Stimulated activated CD8-positive, alpha-beta memory T cell treated with anti-CD3 and anti-CD28 coated beads, Interleukin-15, amount 100 ng/mL, for 4 hours (primary cell): ENCODE measurements at places on chromosomes 1 and 21.

DNA sequence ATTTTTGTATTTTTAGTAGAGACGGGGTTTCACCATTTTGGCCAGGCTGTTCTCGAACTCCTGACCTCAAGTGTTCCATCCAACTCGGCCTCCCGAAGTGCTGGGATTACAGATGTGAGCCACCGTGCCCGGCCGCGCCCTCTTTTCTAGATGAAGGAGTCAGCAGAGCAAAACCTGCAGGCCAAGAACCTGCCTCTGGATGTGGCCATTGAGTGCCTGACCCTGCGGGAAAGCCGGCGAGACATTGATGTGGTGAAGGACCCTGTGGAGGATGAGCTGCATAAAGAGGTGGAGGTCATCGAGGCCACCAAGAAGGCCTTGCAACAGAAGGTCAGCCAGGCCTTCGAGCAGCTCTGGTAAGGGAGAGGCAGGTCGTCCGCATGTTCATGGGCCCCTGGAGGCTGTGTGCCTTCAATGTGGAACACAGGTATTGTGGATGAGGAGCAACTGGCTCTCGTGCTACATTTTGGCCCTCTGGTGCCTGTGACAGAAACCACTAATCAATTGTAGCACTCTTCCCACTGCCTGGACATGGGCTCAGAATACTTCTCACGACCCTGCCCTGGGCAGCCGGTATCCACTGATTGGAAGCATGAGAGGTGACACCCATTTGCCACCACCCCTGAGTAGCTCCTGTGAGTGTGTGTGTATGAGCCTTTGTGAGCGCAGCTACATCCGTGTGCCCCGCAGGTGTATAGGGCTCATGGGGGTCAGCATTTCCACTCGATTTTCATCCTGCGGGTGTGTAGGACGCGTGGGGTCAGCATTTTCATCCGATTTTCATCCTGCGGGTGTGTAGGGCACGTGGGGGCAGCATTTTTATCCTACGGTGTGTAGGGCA lies 2.0 kb downstream of the TEKT2 start:
- DNase-seq = no peak

DNA sequence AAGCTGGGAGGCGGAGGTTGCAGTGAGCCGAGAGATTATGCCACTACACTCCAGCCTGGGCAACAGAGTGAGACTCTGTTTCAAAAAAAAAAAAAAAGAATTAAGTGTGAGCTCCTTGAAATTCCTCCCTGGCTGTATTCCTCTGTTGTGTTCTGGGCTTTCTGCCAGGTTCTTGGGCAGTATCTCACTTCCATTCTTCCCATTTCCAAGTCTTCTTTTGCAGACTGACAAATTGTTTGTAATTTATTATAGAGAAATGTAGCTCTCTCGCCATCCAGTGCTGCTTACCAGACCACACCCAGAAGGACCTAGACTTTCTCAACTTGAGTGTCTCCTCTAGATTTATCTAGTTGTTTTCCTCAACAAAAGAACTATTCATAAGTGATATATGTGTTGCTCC lies 105.0 kb upstream of the ADGRL2 start:
- DNase-seq = no peak

DNA sequence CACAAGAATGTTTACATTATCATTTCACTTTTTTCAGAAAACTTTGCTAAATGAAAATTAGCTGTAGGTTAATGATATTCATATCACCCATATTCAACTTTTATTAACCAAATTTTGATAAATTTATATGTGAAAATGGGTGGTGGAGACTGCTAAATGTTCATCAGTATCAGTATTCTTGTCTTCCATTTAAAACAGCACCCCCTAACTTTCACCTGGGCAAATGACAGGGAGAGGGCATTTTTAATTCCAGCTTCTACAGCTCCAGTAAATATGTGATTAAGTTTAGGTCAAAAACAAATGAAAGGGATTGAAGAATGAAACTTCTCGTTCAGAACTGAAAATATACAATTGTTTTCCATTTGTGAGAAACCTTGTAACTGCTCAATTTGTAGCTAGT lies 722.2 kb downstream of the KCNT2 start:
- no peak for DNase-seq

DNA sequence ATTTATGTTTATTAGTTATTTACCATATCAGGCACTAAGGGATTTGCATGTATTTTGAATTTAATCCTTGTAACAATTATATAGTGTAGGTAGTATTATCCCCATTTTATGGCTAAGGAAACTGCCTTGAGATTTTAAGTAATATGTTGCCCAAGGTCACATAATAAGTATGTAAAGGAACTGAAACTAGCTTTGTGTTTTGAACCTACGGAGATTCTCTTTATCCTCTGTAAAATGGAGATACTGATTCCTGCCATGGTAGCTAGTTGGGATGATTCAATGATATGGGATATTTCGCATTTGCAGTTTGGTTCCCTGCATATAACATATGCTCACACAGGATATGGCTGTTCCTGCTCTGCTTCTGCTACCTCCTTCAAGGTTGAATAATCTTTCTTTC lies 144.3 kb downstream of the ST6GALNAC3 start:
- DNase-seq = no peak

- DNase-seq = no peak
Observed at GRCh38 chr1:48966583-48966982, 189.9 kb upstream of the BEND5 start.

DNA sequence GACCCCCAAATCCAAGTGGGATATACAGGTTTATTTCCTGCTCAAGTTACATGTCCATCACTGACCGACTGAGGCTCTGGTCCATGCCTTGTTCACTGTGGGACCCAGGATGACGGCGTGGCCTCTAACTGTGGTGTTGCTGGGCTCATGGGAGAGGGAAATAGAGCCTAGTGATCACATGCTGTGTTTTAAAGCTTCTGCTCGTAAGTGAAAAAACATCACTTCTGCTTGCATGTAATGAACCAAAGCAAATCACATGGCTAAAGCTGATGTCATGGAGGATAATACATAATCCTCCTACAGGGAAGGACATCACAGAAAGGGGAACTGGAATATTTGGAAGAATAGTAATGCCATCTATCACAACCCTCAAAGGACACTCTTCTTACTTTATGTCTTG lies 107.6 kb downstream of the FASLG start:
- no peak for DNase-seq

- DNase-seq = no peak
Observed at GRCh38 chr1:244731651-244732050, 78.7 kb downstream of the DESI2 start.

DNA sequence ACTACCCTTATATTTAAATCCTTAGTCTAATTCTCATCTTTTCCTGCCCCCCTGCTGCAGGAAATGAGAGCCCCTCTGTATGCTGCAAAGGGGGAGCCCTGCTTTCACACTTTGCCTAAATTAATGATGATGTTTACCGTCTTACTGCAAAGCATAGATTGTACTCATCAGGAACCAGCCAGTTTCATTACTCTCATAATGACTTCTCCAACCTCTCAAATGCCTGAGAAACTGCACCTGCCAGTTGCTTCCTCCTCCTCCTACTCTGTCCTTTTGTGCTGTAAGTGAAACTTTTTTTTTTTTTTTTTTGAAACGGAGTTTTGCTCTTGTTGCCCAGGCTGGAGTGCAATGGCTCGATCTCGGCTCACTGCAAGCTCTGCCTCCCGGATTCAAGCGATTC lies 101.7 kb downstream of the ADSS2 start:
- no peak for DNase-seq

DNA sequence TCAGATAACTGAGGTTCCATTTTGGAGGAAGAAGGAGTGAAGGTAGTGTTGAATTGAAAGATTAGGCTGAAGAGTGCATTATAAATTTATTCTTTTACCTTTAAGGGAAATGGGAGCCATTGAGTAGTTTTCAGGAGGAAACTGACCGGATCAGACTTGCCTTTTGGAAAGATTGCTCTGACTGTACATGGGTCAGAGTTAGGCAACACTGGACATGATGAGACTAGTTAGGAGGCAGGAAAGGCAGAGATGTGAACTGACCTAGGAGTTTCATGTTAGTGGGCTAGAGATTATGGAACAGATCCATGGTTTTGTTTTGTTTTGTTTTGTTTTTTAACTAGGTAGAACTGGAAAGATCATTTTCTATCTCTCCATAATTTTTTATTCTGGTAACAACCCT lies 78.2 kb downstream of the SNX7 start:
- DNase-seq = no peak

DNA sequence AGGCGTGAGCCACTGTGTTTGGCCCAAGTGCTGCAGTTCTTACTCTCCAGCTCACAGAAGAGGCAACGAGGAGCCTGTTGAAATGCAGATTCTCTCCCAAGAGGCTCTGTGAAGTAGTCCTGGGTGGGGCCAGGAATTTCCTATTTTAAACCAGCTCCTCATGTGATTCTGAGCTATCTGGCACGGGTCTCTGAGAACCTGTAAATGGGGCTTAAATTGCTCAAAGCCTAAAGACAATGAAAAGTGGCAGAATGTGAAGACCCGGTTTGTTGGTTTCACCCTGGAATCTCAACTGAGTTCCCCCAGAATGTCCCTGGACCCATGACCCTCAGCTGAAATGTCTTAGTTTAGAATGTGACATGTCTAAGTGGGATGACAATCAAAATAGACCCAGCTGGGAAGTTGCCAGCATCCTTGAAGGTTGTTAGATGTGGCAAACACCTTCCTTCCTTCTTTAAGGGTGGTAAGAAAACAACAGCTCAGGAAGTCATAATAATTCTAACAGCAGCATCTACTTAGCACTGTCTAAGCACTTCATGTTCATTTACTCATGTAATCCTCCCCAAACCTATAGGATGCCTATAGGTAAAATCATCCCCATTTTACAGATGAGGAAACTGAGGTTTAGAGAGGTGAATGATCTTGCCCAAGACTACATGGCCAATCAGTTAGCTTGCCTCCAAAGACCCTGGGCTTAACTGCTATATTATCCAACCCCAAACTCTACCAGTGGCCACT lies 20.9 kb upstream of the ATP5PO start:
- DNase-seq = no peak

DNA sequence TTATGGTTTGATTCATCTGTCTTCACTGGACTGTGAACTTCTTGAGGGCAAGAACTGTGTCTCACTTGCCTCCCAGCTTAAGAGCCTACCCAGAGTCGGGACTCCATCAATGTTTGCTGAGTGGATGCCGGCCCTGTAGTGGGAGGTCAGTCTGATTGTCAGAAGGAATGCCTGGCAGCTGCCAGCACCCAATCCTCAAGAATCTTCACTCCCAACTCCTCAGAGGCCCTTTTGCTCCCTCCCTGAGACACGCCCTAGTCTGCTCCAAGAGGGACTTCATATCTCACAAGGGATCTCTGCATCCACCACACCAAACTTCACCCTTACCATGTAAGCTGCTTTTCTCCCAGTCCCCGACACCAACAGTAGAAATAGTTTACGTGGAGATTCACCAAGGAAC lies 15.2 kb upstream of the KDM4A start:
- DNase-seq = no peak

DNA sequence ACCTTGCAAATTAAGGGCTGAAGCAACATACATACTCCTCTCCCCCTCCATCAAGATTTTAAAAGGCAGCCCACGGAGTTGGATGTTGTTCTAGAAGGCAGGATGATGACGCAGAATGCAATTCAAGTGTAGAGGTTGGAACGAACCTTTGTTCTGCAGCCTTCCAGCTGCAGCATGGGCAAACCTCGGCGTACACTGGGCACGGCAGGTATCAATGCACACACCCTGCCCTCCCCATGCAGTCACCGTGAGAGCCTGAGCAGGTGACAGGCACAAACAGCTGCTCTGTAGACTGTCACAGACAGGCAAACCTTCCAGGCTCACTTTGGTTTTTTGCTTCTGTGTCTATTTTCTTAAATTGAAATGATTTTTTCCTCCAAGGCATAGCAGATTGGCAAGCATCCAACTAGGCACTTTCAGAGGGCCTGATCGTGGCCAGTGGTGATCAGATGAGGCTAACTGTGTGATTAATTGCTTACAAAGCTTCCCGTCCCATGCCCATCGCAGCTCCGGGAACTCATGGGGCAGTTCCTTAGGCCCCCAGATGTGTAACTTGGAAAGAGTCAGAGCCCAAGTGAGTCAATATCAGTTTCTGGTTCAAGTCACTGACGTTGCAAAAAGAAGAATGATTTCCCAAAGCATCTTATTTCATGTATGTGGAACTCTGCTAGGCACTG lies 82.3 kb downstream of the ITPKB start:
- DNase-seq = no peak

- no peak for DNase-seq
Observed at GRCh38 chr1:223188618-223189356, 45.7 kb upstream of the TLR5 start.

DNA sequence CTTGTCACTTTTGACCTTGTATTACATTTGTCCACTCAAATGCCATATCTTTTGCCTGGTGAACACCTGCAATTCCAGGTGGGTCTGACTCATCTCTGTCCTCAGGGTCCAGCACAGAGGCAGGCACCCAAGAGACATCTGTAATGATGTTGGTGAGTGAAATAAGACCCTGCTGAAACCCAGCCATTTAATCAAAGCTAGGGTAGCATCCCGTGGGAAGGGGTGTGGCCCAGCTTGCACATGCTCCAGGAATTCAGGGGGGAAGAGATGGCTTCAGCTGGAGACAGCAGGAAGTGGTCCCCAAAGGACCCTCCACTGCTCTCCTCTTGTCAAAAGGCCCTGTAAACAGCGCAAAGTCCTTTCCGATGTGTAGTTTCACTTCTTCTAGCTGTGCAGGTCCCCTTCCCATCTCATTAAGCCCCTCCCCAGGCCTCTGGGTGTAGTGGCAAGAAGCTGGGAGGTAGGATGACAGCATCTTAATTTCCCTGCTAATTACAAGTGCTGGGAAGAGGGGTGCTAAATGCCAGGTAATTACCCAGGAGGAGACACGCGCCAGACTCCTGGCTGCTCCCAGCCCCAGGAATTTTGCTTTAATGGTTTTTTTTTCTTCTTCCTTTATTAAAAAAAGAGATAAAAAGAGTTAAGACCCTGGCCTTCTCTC lies 54.4 kb upstream of the TRABD2B start:
- DNase-seq = no peak

- no peak for DNase-seq
Observed at GRCh38 chr1:230087028-230087716, 20.1 kb downstream of the GALNT2 start.

- DNase-seq = no peak
Observed at GRCh38 chr1:25662061-25662460, 45.5 kb downstream of the MAN1C1 start.

DNA sequence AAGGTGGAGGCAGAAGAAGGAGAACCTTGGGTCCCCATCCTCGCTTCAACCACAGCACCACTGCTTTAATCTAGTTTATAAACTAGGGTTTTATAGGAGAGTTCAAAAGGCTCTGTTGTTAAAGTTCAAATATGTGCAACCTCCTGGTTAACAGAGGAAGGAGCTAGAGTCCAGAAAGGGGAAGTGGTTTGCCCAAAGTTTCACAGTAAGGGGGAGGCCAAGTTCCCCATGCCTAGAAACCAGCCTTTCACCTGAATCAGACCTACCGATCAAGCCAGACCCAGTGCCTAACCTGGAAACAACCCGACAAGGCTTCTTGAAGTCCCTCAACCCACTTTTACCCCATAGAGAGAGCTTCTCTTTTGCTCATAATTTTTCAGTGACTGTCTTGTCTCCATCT lies 106.5 kb downstream of the PLPP3 start:
- no peak for DNase-seq

DNA sequence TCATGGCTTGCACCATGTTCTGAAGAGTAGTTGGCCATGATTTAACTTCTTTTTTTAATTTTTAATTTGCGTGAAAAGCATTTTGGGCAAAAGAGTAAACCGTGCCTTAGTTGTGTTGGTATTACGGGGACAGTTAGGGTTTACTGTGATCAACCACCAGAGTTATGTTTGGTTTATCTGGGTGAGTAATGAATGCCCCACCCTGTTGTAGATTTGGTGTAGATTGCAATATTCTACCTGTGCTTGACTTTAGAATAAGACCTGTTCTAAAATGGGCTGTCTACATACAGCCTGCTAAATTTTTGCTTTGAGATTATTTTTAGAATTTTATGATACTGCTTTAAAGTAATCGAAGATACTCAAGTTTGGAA lies 1.4 kb downstream of the USP25 start:
- DNase-seq = no peak

GRCh38 chr1:118075116-118075515 lies 109.9 kb downstream of the SPAG17 start:
- no peak for DNase-seq
